Globus pallidus (tissue), 1 donor: ENCODE measurements at places on chromosomes 1 and 21.
A peak's percentile ranks its signal among the peaks of the same experiment; 100 is the strongest.

DNA sequence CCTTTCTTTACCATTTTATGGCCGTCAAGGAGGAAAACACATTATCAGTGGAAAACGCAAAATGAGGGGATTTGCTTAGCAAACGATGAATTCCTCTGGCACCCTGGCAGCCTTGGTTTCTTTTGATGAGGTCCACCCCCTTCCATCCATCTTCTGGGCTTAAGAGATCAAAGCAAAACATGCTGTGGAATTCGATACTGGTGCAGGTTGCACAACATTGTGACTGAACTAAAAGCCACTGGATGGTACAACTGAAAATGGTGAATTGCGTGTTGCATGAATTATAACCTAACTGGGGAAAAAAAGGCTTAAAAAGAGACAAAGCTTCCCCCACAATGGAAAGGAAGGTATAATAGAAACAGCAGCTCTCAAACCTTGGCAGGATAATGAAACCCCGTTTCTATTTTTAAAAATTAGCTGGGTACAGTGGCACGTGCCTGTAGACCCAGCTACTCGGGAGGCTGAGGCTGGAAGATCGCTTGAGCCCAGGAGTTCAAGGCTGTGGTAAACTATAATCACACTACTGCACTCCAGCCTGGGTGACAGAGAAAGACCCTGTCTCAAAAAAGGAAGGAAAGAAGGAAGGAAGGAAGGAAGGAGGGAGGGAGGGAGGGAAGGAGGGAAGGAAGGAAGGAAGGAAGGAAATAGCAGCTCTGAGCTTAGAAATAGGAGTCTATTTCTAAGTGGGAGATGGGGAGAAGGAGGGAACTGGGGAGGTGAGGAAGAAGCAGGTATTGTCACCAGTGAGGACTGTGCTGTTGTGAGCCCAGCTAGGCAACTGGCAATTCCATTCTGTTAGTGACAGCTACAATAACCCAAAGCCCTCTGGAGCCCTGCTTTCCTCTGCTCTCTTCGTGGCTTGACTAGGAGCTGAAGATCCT lies 29.0 kb upstream of the LGALS8 start:
- DNase-seq, result no peak

- no peak for DNase-seq
These were observed 308.5 kb upstream of the ADAMTS5 start for GRCh38 chr21:27275294-27275927.

DNA sequence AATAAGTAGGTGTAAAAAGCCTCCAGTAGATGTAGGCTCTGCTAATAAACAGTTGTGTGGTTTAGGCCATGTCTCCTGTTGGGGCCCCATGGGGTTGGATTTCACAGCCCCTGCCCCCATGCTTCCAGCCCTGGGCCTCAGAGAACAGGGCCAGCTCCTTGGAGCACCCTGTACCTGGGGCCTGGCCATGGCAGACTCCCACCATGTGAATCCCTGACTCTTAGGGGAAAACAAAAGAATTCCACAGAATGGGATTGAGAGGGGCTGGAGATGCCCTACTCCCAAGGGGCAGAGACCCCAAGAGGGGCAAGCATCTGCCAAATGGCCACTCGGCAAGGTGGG lies 11.5 kb downstream of the LRP8 start:
- no peak for DNase-seq

GRCh38 chr1:10178597-10179405 lies 31.6 kb upstream of the KIF1B start:
- DNase-seq, result peak; percentile 52

GRCh38 chr1:243663651-243664050 lies 186.4 kb downstream of the AKT3 start:
- no peak for DNase-seq

- DNase-seq, result no peak
These were observed 25.5 kb downstream of the MT1HL1 start for GRCh38 chr1:236978740-236979139.

GRCh38 chr21:10430005-10430404 lies 91.4 kb upstream of the TPTE start:
- no peak for DNase-seq

DNA sequence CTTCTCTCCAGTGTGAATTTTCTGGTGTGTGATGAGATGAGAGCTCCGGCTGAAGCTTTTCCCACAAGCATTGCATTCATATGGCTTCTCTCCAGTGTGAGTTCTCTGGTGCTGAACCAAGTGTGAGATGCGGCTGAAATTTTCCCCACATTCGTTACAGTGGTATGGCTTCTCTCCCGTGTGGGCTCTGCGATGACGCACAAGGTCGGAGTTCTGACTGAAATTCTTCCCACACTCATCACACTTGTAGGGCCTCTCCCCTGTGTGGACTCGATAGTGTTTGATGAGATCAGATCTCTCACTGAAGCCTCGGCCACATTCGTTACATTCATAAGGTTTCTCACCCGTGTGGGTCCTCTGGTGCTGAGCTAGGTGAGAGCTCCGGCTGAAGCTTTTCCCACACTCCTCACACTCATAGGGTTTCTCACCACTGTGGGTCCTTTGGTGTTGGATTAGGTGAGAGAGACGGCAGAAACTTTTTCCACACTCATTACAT lies 7.4 kb downstream of the ZNF436 start:
- no peak for DNase-seq

DNA sequence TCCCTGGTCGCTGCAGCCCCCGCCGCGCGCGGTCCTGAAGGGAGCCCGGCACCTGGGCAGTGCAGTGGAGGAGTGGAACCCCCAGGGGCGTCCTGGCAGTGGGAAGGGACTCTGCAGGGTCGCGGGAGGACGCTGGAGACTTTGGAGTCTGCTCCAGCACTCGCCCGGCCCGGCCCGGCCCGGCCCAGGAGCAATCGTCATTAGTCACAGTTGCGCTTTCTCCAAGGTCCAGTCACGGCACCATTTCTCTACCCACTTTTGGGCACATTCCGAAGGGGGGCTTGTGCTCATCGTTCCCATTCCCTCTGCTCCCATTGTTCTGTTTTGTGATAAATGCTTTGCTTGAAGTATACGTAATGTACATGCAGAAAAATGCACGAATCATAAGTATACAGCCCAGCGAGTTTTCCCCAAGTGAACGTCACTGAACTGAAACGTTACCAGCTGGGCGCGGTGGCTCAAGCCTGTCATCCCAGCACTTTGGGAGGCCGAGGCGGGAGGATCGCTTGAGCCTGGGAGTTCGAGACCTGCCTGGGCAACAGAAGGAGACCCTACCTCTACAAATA lies 999 bp downstream of the THAP3 start:
- DNase-seq, result no peak

GRCh38 chr1:46522184-46522968 lies 29.1 kb downstream of the KNCN start:
- peak; percentile 18 for DNase-seq

- no peak for DNase-seq
These were observed 213.7 kb downstream of the BRINP2 start for GRCh38 chr1:177384461-177384860.

DNA sequence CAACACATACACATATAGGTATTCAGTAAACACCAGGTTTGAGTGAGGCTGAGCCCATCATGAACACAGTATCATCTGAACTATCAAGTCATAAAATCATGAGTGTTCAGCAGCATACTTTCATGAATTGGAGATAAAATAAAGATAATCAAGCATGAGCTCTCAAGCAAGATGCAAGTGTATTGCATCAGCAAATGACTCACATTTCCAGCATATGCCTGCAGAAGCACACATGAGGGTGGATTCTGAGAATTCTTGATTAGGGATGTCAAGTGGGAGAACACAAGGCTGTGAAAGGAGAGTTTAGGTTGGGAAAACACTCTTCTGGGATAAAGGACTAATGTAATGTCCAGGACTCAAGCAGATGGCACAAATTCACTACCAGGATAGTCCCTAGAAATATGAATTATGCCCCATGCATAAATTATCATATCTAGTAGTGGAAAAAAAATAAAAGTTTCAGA lies 299.2 kb downstream of the SRGAP2C start:
- no peak for DNase-seq

DNA sequence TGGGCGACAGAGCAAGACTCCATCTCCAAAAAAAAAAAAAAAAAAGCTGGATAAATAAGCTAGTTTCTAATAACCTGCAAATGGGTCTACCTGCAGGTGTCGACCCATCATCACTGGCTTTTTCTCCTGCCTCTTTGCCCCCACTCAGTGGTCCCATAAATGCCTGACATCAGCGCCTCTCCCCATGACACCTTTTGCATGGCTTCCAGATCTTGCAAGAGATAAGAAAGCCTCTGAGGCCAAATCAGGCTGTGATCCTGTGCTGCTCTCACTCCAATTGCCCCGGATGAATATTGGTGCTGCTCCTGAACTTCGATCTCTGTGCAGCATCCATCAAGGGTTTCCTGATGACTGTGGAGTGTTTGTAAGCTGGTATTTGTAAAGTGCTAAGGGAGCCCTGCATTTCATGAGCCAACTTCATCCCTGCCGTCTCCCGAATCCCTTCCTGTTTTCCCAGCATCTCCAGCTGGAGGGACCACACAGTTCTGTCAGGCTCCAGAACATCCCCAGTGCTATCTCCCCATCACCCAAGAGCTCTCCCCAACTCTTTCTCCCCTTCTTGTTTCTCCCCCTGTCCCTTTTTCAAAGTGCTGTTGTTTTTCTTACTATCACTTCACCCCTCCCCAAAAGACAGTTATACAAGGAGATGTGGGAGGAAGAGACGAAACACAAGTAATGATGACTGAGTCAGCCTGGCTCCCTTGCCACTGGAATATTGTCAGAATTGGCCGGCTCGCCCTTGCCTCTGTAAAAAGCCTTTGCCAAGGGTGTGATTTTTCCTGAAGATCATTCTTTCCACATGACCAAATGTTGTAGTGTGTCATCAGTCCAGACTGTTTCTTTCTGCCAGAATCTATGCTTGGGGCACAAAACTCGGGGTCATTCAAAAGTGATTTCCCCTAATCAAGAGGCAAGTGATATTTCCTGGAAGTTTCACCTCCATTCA lies 2.8 kb upstream of the EFHD2 start:
- no peak for DNase-seq

GRCh38 chr1:159274631-159275030 lies 27.5 kb upstream of the FCER1A start:
- no peak for DNase-seq

DNA sequence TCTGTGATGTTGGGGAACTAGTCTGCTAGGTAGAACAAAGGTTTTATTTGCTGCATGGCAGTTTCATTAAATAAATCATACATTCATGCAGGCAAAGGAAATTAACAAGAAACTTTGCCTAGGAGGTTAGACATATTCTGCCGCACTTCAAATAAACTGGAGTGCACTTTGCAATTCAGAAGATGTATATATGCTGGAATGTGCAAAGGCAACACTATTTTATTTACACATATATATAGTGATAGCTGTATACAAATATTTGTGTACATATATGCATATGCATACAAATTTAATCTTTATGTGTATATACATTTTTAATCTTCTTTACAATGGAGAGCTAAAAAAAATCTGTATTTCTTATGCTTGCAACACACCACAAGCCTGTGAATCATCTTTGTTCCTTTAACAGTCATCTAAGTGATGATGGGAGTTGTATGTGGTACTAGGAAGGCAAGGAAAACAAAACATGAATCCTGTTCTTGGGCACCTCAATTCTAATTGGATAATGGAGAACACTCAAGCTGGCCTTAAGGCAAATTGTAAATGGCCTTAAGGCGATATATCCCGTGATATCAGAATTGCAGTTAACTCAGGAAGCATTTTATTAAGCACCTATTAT lies 605.8 kb upstream of the CAMK1G start:
- DNase-seq, result no peak
